ENCODE measurements at places on chromosomes 3 and 15. TPM values are rescaled to one million over a fixed set of nuclear protein-coding genes. Genes with fewer than 3 reads are reported as not detected.

DNA sequence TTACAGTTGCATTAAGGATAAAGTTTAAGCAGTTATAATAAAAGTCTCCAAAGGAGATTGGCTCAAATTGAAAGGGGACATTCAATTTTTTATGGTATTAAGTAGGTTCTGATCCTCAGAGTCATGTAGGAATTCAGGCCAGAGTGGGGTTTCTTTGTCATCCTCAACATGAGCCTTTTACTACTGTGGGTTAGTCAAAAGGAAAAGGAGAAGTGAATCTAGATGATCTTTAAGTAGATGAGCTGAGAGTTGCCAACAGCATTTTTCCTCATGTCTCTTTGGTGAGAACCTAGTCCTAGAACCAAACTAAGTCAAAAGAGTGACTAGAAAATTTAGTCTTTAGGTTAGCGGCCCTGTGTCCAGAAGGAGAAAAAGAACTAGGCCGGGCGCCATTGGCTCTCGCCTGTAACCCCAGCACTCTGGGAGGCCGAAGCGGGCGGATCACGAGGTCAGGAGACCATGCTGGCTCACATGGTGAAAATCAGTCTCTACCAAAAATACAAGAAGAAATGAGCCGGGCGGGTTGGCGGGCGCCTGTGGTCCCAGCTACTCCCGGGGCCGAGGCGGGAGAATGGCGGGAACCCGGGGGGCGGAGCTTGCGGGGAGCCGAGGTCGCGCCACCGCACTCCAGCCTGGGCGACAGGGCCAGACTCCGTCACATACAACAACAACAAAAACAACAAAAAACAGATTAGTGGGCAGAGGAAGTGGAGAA lies 4.2 kb upstream of the CHL1 start:
- no peak for DNase-seq

- DNase-seq, result peak; percentile 79
These were observed 8.3 kb downstream of the BDH1 start for GRCh38 chr3:197547306-197548011.

DNA sequence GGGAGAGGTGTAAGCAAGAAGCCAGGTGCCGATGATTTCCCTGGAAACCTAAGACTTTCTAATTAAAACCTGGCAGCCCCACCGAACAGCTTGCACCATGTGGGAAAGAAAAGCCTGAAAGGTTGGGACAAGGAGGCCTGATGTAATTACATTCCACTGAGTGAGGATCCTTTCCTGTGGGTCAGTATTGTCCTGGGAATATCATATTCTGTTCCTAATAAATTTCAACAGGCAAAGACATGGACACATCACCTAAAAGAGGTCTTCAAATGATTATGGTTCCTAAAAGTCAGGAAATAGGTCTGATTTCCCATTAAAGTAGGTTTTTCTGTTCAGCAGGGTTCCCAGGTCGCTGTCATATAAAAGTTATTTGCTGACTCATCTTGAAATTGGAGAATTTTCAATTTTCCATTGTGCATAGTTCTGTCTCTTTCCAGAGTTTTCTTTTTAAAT lies 58.5 kb downstream of the DUT start:
- peak; percentile 47 for DNase-seq

GRCh38 chr3:184472723-184473428 lies 88.7 kb upstream of the EPHB3 start:
- no peak for DNase-seq

- DNase-seq, result peak; percentile 77
These were observed 1.7 kb downstream of the LRRN1 start for GRCh38 chr3:3800685-3801493.

GRCh38 chr3:4972652-4973643 lies 6.3 kb upstream of the BHLHE40 start:
- no peak for DNase-seq

DNA sequence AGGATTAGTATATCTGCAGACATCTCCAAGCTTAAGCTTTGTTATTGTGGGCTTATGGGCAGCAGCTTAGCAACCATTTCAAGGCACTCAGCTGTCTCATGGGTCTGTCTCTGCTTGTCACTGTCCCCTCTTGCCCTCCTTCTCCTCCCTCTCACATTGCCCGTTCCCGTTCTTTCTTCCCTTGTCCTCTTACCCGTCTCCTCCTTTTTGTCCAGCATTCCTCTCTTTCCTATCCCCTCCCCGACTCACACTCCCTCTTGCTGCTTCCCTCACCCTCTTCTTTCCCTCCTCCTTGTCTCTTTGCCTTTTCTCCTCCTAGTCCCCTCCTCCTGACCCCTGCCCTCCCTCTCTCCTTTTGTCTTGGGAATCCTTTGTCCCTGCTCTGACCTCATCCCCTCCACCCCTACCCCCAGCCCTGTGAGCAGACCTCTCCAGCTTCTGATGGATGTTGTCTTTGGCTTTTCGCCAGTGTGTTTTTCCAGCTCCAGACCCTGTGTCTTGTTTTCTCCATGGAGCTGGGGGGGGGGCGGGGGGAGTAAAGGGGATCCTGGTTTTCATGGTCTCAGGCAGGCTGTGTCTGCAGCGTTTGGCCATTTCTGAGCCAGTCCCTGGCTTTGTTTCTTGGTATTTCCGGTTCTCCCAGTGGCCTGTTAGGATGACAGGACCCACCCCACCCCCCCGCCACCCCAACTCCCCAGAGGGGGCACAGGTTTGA lies 47.9 kb upstream of the TRAK1 start:
- DNase-seq, result peak; percentile 92

DNA sequence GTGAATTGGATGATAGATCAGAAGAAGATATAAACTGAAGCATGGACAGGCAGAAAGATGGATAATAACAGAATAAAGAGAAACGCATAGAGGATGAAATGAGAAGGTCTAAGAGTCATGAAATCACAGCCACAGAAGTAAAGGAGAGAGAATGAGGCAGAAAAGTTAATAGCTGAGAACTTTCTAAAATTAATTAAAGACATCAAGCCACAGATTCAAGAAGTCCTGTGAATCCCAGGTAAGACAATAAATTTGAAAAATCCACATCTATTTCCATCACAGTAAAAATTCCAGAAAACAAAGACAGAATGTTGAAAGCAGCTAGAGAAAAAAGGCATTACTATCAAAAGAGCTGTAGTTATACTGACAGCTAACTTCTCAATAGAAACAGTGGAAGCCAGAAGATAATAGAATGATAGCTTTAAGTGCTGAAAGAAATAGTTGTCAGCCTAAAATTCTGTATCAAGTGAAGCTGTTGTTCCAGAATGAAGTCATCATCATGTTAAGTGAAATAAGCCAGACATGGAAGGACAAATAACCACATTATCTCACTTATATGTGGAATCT lies 12.0 kb downstream of the ACVR2B start:
- DNase-seq, result no peak

DNA sequence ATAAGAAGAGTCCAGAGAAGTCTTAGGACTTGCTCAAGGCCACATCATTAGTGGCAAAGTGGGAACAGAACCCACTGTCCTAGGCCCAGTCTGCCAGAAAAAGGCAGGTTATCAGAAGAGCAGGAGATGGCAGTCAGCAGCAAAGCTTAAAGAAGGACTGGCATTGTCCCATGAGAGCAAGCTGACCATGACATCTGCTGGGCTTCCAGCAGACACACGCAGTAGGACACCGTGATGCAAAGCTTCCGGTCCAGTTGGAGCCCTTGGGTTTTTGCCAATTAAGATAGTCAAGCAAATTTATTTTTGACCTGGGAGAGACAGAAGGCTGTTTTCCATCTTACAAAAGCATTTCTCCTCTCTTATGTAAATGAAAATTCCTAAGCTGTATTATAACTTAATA lies 42.1 kb downstream of the ZBTB38 start:
- no peak for DNase-seq

DNA sequence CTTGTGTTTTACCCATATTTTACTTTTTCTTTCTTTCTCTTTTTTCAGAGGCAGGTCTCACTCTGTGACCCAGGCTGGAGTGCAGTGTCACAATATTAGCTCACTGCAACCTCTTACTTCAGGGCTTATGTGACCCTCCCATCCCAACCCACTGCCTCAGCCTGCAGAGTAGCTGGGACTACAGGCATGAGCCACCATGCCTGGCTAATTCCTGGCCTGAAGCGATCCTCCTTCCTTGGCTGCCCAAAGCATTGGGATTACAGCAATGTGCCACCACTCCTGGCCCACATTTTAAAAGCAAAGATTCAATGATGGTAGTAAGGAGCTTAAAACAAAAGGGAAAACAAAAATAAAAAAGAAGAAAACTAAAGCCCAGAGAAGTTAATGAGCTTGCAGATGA lies 11.1 kb upstream of the CDV3 start:
- no peak for DNase-seq

- DNase-seq, result peak; percentile 87
These were observed 13.0 kb upstream of the MANF start for GRCh38 chr3:51371943-51372557.

DNA sequence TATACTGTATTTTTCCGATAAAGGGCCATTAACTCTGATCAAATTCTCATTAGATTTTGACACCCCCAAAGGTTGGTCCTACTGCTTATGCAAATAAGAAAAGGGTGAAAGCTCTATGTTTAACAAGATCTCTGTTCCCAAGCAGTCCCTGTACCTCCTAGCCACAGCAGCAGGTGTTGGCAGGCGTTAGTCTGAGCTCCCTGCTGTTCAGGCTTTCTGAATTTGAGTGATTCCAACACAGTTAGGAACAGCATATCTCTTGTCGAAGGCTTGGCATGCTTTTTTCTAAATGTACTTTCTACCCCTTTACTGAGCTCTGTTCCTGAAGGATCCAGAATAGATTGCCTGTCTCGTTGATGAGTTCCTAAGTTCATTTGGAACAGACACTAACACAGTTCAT lies 42.3 kb downstream of the MITF start:
- no peak for DNase-seq

GRCh38 chr3:79414806-79415205 lies 353.0 kb downstream of the ROBO1 start:
- no peak for DNase-seq

SLC7A14 gene
- total RNA-seq, result 0.43 TPM

VPS39 gene
- 222 TPM for total RNA-seq

SORD gene
- total RNA-seq, result 22.3 TPM

C15orf39 gene
- 29.1 TPM for total RNA-seq

PLSCR5 gene
- not detected for total RNA-seq

EPB42 gene
- total RNA-seq, result not detected
